ENCODE measurements at places on chromosomes 7 and 10.

GRCh38 chr7:42452356-42452755 lies 215.3 kb upstream of the GLI3 start:
- DNase-seq = no peak

- no peak for DNase-seq
These were observed 133.8 kb downstream of the CNOT4 start for GRCh38 chr7:135375908-135376699.

GRCh38 chr7:3194501-3195141 lies 106.4 kb upstream of the SDK1 start:
- peak; percentile 23 for DNase-seq

DNA sequence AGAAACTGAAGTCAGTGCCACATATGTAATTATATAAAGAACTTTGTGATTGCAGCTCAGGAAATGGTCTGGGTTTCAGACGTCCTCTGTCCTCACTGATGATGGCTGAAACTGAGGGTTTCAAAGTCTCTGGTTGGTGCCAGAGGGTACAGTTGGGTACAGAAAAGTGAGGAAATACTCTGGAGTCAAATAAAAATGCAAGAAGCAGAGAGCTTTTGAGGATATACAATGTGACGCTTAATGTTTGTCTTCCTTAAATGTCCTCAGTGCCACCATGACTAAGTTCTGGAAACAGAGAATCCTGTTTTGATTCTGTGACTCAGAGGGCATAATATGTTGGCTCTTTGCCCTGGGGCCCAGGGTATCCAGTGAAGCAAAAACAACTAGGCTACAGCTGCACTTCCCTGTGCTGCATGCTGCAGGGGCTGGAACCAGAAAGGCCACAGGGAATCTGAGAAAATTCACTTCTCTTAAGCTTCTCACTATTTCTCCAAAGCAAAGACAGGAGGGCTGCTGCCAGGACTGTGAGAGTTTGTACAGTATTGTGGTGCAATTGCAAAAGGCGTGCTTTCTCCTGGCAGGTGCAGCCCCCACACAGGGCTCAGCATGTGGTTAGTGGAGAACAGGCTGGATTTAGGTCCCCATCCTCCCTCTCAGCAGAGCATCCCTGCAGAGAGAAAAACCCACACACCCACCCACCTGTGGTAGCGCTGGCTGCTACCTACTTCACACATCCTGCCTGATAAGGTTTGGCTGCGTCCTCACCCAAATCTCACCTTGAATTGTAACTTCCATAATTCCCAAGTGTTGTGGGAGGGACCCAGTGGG lies 169.5 kb upstream of the SVIL start:
- DNase-seq = no peak

DNA sequence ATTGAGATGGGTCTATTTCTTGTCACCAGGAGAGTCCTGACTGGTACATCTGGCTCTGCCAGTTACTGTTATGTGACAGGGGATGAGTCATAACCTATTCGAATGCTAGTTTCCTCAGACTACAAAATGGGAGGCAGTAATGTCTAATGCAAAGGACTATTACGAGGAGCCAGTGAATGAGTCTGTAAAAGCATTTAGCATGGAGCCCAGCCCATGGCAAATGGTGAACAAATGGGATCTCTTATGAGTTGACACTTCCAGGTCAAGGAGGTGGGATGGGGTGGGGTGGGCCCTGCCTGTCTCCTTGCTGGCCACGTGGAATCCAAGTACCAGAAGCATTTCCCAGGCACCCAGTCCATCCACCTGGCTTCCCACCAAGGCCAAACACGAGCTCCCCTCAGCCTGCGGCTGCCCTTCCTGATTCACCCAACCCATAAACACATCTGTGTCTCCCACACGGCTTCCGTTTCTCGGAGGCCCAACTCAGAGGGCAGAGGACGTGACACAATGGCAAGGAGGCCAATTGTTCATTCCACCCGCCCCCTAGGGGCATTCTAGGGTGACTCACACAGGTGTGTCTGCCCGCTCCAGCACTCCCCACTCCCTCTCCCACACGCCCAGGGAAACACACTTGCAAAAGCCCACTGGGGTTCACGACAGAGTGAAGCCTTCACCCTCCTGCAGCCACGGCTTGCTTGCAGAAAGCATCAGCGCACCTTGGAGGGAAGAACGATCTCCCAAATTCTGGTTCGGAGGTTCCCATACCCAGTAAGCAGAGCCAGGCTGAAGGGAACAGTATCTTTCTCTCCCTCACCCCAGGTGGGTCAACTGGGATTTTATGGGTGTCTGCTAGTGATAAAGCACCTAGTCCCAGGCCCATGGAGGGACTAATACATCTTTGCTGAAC lies 109.8 kb downstream of the SH3PXD2A start:
- DNase-seq = no peak

GRCh38 chr10:125062227-125062913 lies 98.0 kb downstream of the CTBP2 start:
- no peak for DNase-seq

GRCh38 chr7:44801890-44802289 lies 5.4 kb downstream of the PPIA start:
- no peak for DNase-seq

GRCh38 chr10:1175956-1176565 lies 119.9 kb downstream of the WDR37 start:
- DNase-seq = no peak

GRCh38 chr7:128842674-128843641 lies 12.8 kb downstream of the FLNC start:
- no peak for DNase-seq

- no peak for DNase-seq
These were observed 80.6 kb upstream of the NAMPT start for GRCh38 chr7:106365252-106366005.

DNA sequence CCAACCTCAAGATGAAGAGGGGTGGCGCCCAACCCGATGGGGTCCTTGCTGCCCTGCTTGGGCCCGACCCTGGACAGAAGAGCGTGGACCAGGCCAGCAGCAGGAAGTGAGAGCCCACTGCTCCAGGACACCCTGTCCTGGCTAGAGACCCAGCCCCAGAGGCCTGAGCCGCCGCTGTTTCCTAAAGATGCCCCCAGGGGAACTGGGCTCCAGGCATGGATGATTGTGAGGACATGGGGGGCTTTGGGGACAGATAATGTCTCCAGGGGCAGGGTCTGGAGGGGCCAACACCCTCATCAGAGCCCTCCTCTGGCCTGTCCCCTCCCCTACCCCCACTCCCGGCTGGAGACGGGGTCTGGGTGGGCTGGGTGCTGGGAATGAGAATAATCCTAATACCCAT lies 71.7 kb downstream of the MYL10 start:
- no peak for DNase-seq
